ENCODE measurements at places on chromosomes 11 and 22.
A peak's percentile ranks its signal among the peaks of the same experiment; 100 is the strongest.

DNA sequence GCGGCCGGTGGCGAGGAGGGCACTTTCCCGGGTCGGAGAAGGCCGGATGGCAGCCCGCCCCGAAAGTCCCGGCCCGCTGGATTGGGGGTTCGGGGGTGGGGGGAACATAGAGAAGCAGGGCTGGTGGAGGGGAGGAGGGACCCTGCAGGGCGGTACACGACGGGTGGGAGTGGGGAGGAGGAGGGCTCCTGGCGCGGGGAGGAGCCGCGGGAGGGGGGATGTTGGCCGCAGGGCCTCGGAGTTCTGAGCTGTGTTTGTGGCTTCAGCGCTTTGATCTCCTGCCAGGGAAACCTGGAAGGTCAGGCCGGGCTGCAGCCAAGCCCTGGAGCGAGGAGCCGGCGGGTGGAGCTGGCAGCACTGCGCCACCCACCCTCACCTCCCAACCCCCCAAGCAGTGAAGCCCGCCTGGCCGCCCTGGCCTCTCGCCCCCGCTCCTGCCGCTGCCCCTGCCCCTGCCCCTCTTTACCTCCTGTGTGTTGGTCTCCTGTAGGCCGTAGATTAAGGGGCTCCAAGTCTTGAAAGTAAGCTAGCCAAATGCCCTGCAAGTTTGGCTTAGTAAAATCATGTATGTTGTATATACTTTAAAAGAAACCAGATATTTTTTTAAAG is 30.9 kb downstream of the C22orf31 start:
- DNase-seq: peak; percentile 3

GRCh38 chr22:47586038-47586437 is 823.6 kb downstream of the TBC1D22A start:
- DNase-seq: no peak

DNA sequence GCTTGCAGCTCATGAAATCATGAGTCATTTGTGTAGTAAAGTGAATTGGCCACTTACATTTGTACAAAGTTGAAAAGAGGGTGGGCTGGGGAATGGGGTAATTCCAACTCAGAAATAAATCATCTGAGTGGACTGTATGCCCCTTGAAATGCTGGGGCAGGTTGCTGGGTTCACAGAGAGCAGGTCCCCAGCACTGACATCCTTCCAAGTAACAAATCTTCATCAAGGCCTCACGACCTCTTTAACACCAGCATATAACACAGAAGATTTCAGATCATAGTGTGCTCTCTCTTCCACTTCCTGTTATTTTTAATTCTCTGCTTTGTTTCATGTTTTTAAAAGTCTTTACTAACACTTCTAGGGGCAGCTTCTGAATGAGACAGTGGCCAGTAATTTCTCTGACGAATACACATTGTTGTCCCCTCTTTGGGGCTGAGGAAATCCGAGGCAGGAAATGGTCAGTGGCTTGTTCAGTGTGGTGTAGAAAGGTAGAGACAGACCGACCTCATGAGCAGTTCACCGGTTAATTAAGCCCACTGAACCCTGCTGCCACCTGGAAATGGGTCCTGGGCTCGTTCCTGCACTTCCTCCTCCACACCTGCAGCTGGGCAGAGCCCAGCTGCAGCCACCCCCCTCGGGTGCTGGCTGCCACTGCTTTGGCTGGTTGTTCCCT is 127.7 kb downstream of the MAML2 start:
- no peak for DNase-seq

DNA sequence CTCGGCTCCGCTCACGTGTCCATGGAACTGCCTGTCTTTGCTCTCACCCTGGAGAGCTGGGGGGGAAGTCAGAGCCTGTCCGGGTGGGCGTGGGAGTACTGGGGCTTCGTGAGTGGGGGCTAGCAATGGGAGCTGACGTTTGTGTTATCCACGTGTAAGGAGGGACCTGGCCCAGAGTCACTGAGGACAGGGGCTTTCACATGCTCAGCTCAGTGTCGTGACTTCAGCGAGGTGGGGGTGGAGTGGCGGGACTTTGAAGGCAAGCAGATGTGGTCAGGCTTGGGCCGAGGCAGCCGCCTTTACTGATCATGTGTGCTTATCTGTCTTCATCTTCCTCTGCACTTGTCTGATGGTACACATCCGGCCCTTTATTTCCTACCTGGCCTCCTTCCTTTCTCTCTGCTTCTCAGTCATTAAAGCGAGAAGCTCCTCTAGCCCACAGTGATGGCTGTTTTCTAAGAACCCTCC is 113.1 kb upstream of the NNMT start:
- DNase-seq: peak; percentile 51

DNA sequence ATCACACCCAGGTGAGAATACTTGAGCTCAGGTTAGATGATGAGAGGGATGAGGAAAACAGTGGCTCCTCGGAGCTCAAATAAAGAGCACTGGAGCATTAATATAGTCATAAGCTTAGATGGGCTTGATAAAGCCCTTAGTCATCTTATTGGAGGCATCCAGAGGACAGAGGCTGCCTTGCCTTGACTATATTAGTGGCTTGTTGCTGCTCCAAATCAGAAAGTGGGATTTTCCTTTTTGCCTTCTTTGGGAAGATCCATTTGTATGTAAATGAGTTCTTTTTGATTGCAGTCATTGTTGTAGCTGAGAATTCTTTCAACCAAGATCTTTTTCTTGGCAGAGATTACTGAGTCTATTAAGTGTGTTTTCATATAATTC is 18.9 kb downstream of the ADM start:
- no peak for DNase-seq

DNA sequence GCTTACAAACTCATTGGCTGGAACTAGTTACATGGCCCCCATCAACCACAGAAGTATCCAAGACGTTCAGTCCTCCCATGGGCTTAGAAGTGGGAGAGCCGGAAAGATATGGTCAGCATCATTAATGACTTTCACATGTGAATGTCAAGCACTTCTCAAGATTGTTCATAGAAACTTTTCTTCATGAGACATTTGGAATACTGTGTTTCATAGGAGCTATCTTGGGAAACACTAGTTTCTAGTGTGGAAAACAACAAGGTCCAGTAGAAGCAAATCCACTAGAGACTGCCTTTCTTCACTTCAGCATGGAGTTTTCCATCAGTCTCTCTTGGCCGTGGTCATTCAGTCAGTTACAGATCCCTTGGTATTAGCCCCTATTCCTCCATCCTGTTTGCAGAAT is 160.9 kb downstream of the C11orf91 start:
- no peak for DNase-seq

DNA sequence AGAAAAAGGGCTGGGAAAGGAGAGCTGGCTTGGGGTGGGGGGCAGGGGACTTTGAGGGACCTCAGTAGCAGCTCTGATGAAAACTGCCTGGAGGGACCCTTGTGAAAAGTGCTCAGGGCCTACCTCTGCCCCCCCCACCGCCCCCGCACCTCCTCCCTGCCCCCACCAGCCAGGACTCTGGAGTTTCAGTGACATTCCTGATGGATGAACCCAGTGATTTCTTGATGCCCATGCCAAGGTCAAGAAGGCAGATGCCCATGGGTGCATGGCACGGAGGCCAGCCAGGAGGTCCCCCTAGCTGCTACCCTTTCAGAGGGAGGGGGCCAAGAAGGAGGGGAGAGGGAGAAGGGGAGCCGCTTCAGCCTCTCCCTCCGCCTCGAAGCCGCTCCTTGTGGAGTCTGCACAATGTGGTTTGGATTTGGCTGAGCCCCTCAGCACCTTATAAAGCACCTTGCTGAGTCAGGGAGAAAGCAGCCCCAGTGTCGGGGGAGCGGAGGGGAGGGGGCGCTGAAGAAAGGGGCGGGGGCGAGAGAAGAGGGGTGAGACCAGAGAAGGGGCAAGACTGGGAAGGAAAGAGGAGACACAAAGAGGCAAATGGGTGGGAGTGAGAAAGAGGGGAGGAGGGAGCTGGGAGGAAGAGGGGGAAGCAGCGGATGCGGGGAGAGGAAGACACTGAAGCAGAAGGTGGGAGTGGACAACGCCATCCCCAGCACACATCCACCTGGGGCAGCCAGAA is 2.1 kb upstream of the CLCF1 start:
- DNase-seq: no peak
